ENCODE measurements at places on chromosomes 5 and 9.

DNA sequence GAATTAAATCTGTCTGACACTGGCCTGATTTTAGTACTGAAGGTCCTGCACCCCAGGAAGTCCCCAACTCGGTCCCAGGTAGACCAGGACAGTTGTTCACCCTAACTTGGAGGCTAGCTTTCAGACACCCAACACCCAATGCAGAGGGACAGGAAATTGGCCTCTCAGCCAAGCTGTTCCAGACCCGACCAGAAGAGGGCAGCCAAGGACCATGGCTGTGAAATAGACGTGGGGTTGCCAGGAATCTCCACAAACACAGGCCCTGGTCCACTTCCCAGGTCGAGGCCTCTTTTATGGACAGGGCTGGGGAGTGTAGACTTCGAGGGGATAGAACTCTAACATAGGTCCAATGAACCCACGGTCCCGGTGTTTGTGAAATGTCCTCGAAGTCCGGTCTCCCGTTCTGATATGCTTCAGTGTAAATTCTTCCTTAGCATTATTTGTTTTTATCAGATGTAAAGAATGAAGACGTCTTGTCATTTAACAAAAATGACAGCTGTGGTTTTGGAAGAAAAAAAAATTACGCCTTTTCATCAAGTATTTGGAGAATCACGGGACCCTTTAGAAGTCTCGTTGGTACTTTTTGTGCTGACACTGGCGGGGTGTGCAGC is 260.3 kb upstream of the ADAMTS16 start:
- peak; percentile 33 for DNase-seq

DNA sequence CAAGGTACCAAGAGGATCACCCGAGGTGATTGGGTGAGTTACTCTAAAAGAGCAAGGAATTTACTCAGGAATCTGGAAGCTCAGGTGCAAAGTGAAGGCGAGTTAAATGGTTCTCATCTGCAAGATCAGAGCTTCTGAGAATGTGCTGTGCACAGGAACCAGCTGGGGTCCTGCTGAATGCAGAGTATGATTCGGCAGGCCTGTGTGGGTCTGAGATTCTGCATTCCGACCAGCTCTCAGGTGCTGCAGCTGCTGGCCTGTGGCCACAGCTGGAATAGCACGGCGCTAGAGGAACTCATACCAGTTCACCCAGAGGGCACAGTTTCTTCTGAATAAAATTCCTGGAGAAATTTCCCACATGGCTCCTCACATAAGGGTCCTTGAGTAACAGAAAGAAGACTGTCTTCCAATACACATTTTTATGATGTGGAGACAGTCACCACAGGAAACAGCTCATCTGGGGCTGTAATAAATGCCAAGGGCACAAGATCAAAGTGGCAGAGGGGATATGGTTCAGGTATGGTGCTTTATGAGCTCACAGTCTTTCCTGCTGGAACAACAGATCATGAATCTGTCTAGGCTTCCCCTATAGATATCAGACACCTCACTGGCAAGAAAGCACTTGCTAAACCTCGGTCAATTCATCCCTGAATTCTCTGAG is 83.9 kb downstream of the PTPN3 start:
- DNase-seq = no peak

DNA sequence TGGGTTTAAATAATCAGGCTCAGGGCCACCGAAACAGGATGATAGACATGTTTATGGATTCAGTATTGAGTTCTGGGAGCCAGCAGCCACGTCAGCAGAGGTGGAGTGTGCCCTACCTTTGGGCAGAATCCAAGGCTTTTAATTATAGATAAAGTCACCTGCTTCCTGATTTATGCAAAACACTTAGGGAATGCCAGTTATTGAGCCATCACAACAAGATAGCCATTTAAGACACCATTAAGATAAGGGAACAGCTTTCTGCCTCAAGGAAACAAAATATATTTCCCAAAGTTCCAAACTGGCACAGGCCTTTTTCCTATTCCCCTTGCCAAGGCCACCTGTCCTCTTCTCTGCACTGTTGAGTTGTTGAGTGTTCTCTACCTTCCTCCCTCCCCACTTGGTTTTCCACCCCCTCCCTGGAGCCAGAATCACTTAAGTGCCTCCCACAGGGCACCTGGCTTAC is 2.4 kb downstream of the CCL28 start:
- no peak for DNase-seq

DNA sequence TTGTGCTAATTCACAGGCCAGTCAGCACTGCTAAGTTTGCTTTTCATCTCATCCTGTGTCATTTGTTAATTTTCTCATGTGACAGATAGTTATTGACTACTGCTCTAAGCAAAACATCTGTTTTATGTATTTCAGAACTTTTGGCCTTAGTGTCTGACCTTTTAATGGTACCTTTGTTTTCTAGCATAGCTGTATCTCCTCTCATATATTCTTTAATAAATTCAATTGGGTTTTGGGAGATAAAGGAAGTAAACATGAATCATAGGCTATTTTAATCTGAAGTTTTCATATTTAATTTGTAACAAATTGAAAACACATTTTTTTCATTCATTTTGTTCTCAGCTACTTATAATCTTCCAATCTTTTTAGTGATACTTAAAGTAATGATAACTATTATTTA is 13.1 kb downstream of the NDUFAF2 start:
- DNase-seq = no peak

GRCh38 chr9:69535911-69536310 is 136.3 kb downstream of the APBA1 start:
- DNase-seq = no peak

Measured in thymus (tissue), 14 donors.